ENCODE measurements at places on chromosomes 5 and 9. TPM values are rescaled to one million over a fixed set of nuclear protein-coding genes. Genes with fewer than 3 reads are reported as not detected.

Gene BICD2
- 33.7 TPM for total RNA-seq

Gene PCDHA10
- 0.06 TPM for total RNA-seq

Gene MAMDC2
- total RNA-seq = 0.20 TPM

Gene FBP2
- total RNA-seq = not detected

Gene GCNT4
- total RNA-seq = 0.58 TPM

Gene C1QTNF2
- 0.07 TPM for total RNA-seq

Gene PCDHGB4
- total RNA-seq = 0.88 TPM

Gene ENTPD2
- 0.67 TPM for total RNA-seq

Gene MLANA
- total RNA-seq = not detected

Gene BRINP1
- 0.26 TPM for total RNA-seq

Gene TNPO1
- total RNA-seq = 145 TPM

Gene PTPRD
- 0.13 TPM for total RNA-seq

Gene TERT
- total RNA-seq = 1.8 TPM

Gene C5
- 14.2 TPM for total RNA-seq

Gene TPPP
- total RNA-seq = 5.3 TPM

Gene PCDHA9
- not detected for total RNA-seq

Gene PCDHB7
- not detected for total RNA-seq

Gene ZDHHC11B
- total RNA-seq = 1.2 TPM

Gene FGF10
- not detected for total RNA-seq

Gene AJM1
- 3.5 TPM for total RNA-seq

Gene SPINK1
- total RNA-seq = 0.37 TPM

Gene PCDHB9
- total RNA-seq = not detected

Gene TNC
- total RNA-seq = 1.4 TPM

Gene STPG3
- total RNA-seq = not detected

Gene NCS1
- total RNA-seq = 51.4 TPM

Gene DND1
- total RNA-seq = 1.4 TPM

Measured in A549 treated with DMSO at 1 μM for 4 hours (cell line).